Left colon (tissue), 2 donors: ENCODE measurements at places on chromosomes 1 and 21. TPM values are rescaled to one million over a fixed set of nuclear protein-coding genes. Genes with fewer than 3 reads are reported as not detected.

CORT gene
- 0.52 TPM for total RNA-seq

SELE gene
- total RNA-seq = 0.21 TPM

- no peak for DNase-seq
These were observed 167.7 kb upstream of the PTGFR start for GRCh38 chr1:78322928-78323680.

MYBPH gene
- total RNA-seq = not detected

DNA sequence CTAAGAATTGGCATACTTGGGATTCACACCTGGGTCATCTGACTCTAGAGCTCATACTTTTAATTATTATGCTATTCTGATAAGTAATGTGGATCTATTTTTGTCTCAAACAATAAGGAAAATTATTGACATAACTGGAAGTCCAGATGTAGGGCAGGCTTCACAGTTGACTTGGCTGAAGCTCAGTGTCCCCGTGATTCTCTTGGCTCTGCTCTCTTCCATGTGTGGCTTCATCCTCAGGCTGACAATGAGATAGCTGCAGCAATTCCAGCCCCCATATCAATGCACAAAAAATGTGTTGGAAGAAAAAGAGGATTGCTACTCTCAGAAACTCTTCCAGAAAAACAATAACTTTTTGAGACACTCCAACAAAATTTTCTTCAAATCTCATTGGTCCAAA, 23.8 kb downstream of the HSD11B1 start:
- no peak for DNase-seq

- no peak for DNase-seq
These were observed 26.2 kb downstream of the RLF start for GRCh38 chr1:40187399-40187798.

GRCh38 chr1:162857850-162858249, 3.1 kb downstream of the CCDC190 start:
- DNase-seq = no peak

DNA sequence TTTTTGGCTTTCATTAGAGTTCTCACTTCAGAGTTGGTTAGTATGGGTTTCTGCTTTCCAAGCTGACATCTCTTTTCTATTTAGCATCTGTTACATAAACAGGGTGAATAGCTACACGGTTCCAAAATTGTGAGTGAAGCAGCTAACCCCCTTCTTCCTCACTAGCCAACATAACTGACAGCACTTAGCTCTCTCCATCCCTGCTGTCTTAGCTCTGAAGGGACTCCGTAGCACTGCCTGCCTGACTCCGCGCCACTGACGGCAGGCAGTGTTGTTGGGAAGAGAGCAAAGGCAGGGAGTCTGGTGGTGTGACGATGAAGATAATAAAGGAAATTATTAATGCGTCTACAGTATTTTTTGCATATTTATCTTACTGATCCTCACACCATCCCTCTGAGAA, 247.0 kb downstream of the PTBP2 start:
- DNase-seq = no peak

NDC1 gene
- total RNA-seq = 10.3 TPM

DNA sequence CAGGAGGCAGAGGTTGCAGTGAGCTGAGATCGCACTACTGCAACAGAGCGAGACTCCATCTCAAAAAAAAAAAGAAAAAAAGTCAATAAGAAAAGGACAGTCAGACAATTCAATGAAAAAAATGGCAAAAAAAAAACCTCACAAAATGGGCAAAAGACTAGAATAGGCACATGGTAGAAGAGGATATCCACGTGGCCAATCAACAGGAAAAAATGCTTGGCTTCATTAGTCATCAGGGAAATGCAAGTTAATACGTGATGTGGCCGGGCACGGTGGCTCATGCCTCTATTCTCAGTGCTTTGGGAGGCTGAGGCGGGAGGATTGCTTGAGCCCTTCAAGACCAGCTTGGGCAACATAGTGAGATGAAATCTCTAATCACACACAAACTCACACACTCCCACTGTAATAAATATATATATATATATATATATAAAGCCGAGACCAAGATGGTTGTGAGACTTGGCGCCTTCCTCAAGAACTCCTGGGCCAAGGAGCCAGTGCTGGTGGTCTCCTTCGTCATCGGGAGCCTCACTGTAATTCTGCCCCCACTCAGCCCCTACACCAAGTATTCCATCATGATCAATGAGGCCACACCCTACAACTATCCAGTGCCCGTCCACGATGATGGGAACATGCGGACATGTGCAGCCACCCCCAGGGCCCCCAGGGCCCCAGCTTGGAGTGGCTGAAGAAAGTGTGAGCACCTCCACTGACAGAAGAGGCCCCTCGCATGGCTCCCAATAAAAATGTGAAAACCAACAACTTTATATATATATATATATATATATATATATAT, 22.9 kb upstream of the LEFTY2 start:
- no peak for DNase-seq

SKI gene
- total RNA-seq = 30.2 TPM

DNA sequence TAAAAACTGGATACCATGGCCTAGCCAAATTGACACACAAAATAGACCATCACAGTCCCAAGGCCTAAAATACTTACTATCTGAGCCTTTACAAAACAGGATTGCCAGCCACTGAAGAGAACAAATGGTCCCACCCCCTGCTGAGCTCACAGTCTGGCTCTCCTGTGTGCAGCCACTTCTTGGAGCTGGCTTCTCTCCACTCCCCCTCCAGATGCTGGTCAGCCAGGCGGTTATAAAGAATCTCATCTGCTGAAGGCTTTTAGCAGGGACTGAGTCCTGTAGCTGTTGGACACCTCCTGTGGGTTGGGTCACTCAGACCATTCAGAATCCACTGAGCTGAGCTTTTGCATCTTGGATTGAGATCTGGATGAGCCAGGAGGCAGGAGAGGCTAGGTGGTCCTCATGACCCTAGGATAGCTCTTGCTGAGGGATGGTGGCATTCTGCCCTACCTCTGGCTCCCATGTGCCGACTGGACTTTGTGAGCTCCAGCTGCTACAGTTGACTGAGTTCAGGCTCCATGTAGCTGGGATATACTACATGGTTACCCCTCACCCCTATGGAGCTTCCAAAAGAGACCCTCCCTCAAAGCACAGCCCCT, 16.1 kb downstream of the OXCT2 start:
- no peak for DNase-seq

- DNase-seq = no peak
These were observed 779 bp upstream of the DEGS1 start for GRCh38 chr1:224182057-224182865.

OSCP1 gene
- total RNA-seq = 3.1 TPM

DRAXIN gene
- total RNA-seq = 0.11 TPM

GRCh38 chr1:22582661-22583635, 19.7 kb downstream of the EPHA8 start:
- no peak for DNase-seq

GRCh38 chr21:38888991-38889561, 83.3 kb downstream of the ETS2 start:
- DNase-seq = no peak

SLC35A3 gene
- 192 TPM for total RNA-seq

- no peak for DNase-seq
These were observed 88.3 kb upstream of the SELENON start for GRCh38 chr1:25711555-25712298.

- no peak for DNase-seq
These were observed 3.7 kb downstream of the AKR7A3 start for GRCh38 chr1:19284881-19285280.

DNA sequence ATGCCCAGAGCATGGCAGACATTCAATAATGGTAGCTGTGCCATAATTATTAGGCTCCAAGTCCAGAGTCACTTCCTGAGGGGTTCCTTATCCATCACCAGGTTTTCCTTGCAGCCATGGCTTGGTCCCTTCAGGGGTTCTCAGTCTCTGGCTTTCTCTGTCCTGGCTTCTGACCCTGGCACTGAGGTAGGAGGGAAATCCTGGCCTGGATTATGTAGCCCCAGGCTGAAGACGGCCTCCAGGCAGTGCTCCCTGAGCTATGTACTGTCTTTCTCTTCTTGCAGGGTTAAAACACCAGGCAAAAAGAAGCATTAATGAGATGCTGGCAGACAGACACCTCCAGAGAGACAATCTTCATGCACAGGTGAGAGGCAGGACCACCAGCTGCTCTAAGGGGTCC, 9.5 kb upstream of the PADI3 start:
- no peak for DNase-seq

MYCL gene
- 13.7 TPM for total RNA-seq

KCNE2 gene
- total RNA-seq = not detected

- DNase-seq = no peak
These were observed 247.6 kb downstream of the KCNJ6 start for GRCh38 chr21:37668462-37669239.

KCNA3 gene
- 3.4 TPM for total RNA-seq

SELENBP1 gene
- total RNA-seq = 1,259 TPM

GRCh38 chr21:27104846-27105431, 138.1 kb upstream of the ADAMTS5 start:
- DNase-seq = no peak

GJB3 gene
- total RNA-seq = 11.0 TPM

GRCh38 chr1:223765036-223765718, 52.8 kb downstream of the CAPN2 start:
- no peak for DNase-seq

KDF1 gene
- 24.7 TPM for total RNA-seq

HES2 gene
- 34.0 TPM for total RNA-seq

LRRC3 gene
- 3.5 TPM for total RNA-seq

GRCh38 chr1:24867084-24867870, 62.8 kb downstream of the RUNX3 start:
- no peak for DNase-seq

DNA sequence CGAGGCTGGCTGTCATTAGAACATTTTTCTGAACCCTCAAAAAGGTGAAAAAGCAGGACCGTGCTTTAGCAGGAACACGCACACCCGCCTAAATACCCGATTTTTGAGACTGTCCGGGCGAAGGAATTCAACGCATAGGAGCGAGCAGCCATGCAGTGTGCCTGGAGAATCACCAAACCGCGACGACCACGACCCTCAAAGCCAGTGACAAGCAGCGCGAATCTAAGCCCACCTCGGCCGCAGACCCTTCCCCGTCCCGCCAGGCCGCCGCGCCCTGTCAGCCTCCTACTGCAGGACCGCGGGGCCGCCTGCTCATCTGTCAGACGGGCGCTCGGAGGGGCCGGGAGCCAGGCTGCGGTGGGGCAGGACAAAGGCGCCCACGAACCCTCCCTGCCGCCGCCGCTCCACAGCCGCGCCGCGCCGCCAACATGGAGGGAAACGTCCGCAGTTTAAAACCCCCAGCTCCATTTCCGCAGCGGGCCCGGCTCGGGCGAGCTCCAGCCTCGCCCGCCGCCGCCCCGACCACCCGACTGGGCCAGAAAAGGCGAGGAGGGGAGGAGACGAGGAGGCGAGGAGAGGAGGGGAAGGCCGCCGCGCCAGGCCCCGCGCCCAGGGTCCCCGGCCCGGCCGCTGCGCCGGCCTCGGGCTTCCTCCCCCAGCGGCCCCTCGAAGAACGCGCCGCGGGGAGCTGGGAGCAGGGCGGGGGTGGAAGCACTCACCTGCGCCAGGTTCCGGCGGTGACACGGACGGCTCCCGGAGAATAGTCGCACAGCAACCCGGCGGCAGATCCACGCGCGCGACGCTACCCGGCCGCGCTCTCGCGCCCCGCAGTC, at the start of gene LBR:
Gene LBR, minus strand, starts transcription at position 804 of the 833 bp plus-strand sequence. CDS start 3,963 bp downstream, outside the sequence.
- peak; percentile 62 for DNase-seq

KPNA6 gene
- total RNA-seq = 55.6 TPM

- peak; percentile 72 for DNase-seq
These were observed 110.8 kb downstream of the CDC7 start for GRCh38 chr1:91611483-91611917.

PCSK9 gene
- total RNA-seq = 37.0 TPM

GRCh38 chr1:83999316-83999819, 436 bp upstream of the TTLL7 start:
- peak; percentile 76 for DNase-seq

DNA sequence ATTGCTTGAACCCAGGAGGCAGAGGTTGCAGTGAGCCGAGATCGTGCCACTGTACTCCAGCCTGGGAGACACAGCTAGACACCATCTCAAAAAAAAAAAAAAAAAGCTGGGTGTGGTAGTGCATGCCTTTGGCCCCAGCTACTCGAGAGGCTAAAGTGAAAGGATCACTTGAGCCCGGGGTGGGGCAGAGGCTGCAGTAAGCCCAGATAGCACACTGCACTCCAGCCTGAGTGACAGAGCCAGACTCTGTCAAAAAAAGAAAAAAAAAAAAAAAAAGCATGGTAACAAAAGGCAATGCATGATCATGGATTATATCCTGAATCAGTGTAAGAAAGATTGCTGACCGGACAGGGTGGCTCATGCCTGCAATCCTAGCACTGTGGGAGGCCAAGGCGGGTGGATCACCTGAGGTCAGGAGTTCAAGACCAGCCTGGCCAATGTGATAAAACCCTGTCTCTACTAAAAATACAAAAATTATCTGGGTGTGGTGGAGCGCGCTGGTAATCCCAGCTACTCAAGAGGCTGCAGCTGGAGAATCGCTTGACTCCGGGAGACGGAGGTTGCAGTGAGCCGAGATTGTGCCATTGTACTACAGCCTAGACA, 76.3 kb downstream of the RUSC1 start:
- DNase-seq = peak; percentile 51

CD1E gene
- total RNA-seq = not detected

DNA sequence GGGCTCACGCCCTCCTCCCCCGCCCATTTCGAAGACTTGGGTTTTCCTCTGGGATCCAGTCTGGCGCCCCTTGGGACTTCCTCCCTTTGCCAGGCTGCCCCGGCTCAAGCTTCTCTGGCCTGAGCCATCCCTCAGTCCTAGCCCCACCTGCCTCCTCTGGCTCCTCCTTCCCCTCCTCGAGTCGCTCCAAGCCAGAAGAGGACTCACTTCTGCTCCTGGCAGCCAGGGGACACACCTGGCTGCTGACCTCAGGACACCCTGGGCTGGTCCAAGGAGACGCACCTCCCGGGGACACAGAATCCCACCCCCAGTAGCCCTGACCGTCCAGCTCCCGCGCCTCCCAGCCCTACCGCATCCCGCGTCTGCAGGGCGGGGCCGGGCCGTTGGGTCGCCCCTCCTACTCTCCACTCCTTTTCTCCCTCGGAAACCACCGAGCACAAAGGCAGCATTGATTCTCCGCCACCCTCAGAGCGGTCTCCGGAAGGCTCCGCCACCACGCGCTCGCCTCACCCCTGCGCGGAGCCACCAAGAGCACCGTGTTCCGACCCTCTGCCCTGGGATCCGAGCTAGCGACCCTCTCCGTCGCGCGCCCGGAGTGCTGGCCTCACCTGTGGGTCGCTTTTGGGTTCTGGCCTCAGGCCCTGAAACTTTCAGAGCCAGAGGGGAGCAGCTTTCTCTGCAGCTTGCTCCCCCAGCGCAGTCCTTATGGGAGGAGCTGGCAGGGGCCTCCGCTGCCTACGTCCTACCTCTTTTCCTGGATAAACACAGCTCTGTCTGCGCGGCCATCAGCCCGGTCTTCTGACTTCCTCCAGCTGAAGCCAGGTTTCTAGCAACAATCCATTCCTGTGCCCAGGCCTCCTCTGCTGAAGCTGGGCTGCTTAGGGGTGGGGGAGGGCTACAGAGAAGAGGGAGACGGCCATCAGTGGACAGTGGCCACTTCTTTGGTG, at the start of gene C2CD4D:
Gene C2CD4D, minus strand, starts transcription at position 364 of the 947 bp plus-strand sequence. CDS start 831 bp downstream, outside the sequence.
- peak; percentile 86 for DNase-seq

- DNase-seq = no peak
These were observed 69.5 kb downstream of the PLD5 start for GRCh38 chr1:242455052-242455361.

COL16A1 gene
- total RNA-seq = 23.3 TPM
